Right lobe of liver (tissue), 6 donors: ENCODE measurements at places on chromosomes 12 and 14. TPM values are rescaled to one million over a fixed set of nuclear protein-coding genes. Genes with fewer than 3 reads are reported as not detected.

DNA sequence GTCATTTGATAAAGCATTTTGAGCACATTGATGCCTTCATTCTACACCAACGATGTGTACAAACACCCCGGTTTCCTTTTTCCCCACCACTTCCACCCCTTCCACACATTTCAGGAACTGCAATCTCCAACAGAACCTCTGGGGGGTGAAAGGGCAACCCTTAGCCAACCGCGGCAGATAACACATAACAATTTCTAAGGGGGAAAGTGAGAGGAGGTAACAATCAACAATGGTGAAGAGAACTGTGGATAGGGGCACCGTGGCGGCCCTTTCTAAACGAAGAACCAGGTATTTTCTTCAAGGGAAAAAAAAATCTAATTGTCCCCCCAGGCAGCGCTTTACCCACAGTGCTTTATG is 1.1 kb downstream of the KITLG start:
- no peaks in the 10 kb centered on the region for H3K27me3 ChIP-seq
- H3K4me3 ChIP-seq, result peak overlapping the region; percentile 58
- H3K4me1 ChIP-seq, result peaks cover 10% of the 10 kb centered on the region
- DNase-seq, result peak; percentile 15

GRCh38 chr14:99853206-99853605 is 60.0 kb downstream of the EML1 start:
- no peaks in the 10 kb centered on the region for H3K36me3 ChIP-seq
- H3K27ac ChIP-seq, result no peak overlapping the region
- no peaks in the 10 kb centered on the region for H3K4me1 ChIP-seq
- no peak overlapping the region for H3K4me3 ChIP-seq

Gene RNF212B
- not detected for total RNA-seq

- H3K27me3 ChIP-seq, result no peaks in the 10 kb centered on the region
- H3K4me1 ChIP-seq, result no peaks in the 10 kb centered on the region
- DNase-seq, result no peak
- no peaks in the 10 kb centered on the region for H3K36me3 ChIP-seq
Observed at GRCh38 chr12:54526812-54527630, 22.4 kb upstream of the PDE1B start.

Gene ADAMTS20
- not detected for total RNA-seq

Gene MYO1A
- 0.73 TPM for total RNA-seq

DNA sequence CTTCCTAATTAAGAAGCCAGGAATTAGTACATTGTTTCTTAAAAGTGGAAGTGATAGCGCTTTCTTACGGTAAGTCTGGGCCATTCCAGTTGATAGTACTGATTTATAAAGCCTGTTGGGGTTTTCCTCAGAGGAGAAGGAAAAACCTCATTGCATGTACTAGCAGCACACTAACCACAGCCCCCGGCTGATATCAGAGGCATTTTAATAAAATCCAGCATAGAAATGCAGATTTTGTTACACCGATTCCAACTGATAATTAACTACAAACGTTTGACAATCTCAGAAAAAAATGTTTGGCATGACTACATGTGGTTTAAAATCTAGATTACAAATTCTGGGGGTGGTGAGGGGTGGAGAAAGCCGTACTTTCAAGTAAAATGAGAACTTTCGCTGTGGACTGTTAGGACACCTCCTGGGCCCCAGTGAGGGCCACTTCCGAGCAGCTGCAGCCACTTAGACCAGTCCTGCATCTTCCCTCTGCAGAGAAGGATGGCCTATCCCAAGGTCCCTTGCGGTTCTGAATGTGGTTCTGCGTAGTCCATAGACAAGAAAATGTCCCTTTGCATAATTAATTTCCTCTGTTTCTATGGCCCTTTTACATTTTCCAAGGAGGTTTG is 374.4 kb downstream of the NUAK1 start:
- H3K36me3 ChIP-seq, result no peaks in the 10 kb centered on the region
- no peaks in the 10 kb centered on the region for H3K27me3 ChIP-seq
- DNase-seq, result no peak

Gene C12orf50
- not detected for total RNA-seq

GRCh38 chr12:1925684-1926006 is 7.2 kb upstream of the CACNA2D4 start:
- H3K36me3 ChIP-seq, result no peaks in the 10 kb centered on the region
- no peaks in the 10 kb centered on the region for H3K4me1 ChIP-seq
- no peak overlapping the region for H3K27ac ChIP-seq
- no peak overlapping the region for H3K4me3 ChIP-seq
- DNase-seq, result no peak
- H3K27me3 ChIP-seq, result no peaks in the 10 kb centered on the region

Gene KLRC4
- not detected for total RNA-seq

- H3K4me3 ChIP-seq, result no peak overlapping the region
- peaks cover 42% of the 10 kb centered on the region for H3K27me3 ChIP-seq
Observed at GRCh38 chr14:36524220-36524837, 4.3 kb upstream of the NKX2-1 start.

Gene CNTN1
- 0.19 TPM for total RNA-seq

Gene GALNT8
- 0.11 TPM for total RNA-seq

- peaks cover 51% of the 10 kb centered on the region for H3K36me3 ChIP-seq
- H3K27ac ChIP-seq, result no peak overlapping the region
- H3K27me3 ChIP-seq, result no peaks in the 10 kb centered on the region
- H3K4me1 ChIP-seq, result peaks cover 6% of the 10 kb centered on the region
Observed at GRCh38 chr14:22567437-22567836, 21.6 kb downstream of the DAD1 start.

- H3K27me3 ChIP-seq, result no peaks in the 10 kb centered on the region
- DNase-seq, result no peak
- no peak overlapping the region for H3K27ac ChIP-seq
- H3K4me3 ChIP-seq, result no peak overlapping the region
- H3K36me3 ChIP-seq, result no peaks in the 10 kb centered on the region
Observed at GRCh38 chr12:88179436-88180014, 37.4 kb downstream of the TMTC3 start.

Gene KRT84
- total RNA-seq, result not detected

DNA sequence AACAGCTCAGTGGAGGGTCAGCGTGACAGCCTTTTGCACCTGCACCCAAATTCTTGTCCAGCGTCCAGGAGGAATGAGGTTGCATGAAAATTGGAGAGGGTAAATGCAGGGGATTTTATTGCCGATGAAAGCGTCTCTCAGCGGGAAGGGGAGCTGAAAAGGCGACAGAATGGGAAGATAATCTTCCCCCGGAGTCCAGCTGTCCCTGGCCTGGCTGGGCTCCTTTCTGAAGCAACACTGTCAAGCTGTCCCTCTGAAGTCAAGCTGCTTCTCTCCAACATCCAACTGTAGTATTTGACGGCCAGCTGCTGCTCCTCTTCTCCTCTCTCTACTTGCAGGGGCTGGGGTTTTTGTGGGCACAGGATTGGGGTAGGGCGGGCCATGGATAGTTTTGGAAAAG is 32.7 kb downstream of the NOPCHAP1 start:
- no peak for DNase-seq
- no peak overlapping the region for H3K27ac ChIP-seq
- H3K36me3 ChIP-seq, result no peaks in the 10 kb centered on the region
- H3K4me1 ChIP-seq, result no peaks in the 10 kb centered on the region

Gene PRH2
- not detected for total RNA-seq

DNA sequence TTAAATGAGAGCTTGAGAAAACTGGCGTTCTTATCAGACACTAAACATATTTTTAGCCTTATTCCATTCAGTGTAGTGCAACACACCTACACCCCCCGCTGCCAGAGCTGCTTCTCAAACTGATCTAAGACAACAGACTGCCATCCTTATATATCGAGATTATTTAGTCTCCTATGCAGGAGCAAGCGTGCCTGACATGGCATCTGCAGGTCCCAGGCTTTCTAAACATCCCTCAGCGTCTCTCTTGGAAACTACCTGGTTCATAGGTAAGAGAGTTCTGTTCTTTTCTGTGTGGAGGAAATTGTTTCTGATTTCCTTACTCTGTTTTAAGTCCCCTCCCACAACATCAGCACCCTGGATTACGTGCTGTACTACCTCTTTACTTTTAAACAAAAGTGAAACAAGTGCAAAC is 117.1 kb upstream of the PTPRB start:
- H3K4me3 ChIP-seq, result no peak overlapping the region
- no peak overlapping the region for H3K27ac ChIP-seq
- H3K27me3 ChIP-seq, result no peaks in the 10 kb centered on the region
- DNase-seq, result no peak
- no peaks in the 10 kb centered on the region for H3K4me1 ChIP-seq

DNA sequence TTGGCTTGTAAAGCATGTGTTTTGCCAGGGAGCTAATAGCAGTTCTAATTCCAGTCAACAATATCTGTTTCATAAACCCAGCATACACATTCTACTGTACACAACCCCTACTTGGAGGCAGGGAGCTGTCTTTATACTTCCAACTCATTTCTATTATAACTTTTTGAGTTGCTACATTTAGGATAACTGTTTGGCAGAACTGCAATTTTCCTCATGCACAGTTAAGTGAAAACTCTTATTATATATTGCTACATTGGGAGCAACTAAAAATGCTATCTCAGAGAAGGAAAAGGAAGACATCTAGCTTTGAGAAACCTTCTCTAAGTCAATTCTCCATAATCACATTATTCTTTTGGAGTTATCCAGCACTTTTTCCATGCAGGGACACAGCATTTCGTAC is 480.2 kb downstream of the RPS29 start:
- no peak overlapping the region for H3K4me3 ChIP-seq
- no peaks in the 10 kb centered on the region for H3K4me1 ChIP-seq
- H3K27me3 ChIP-seq, result no peaks in the 10 kb centered on the region

GRCh38 chr12:55995366-55995765 is 1.7 kb upstream of the SUOX start:
- H3K4me3 ChIP-seq, result no peak overlapping the region
- no peaks in the 10 kb centered on the region for H3K27me3 ChIP-seq
- DNase-seq, result no peak
- no peaks in the 10 kb centered on the region for H3K4me1 ChIP-seq
- no peak overlapping the region for H3K27ac ChIP-seq

Gene ESPL1
- total RNA-seq, result 5.3 TPM

Gene IQSEC3
- 0.06 TPM for total RNA-seq

GRCh38 chr12:117580015-117580717 is 218.7 kb upstream of the NOS1 start:
- no peak overlapping the region for H3K4me3 ChIP-seq
- DNase-seq, result no peak
- no peaks in the 10 kb centered on the region for H3K36me3 ChIP-seq
- no peaks in the 10 kb centered on the region for H3K27me3 ChIP-seq

- DNase-seq, result no peak
- no peaks in the 10 kb centered on the region for H3K36me3 ChIP-seq
- peaks cover 14% of the 10 kb centered on the region for H3K4me1 ChIP-seq
- no peak overlapping the region for H3K27ac ChIP-seq
- no peak overlapping the region for H3K4me3 ChIP-seq
Observed at GRCh38 chr14:61518403-61518802, 176.9 kb upstream of the HIF1A start.

DNA sequence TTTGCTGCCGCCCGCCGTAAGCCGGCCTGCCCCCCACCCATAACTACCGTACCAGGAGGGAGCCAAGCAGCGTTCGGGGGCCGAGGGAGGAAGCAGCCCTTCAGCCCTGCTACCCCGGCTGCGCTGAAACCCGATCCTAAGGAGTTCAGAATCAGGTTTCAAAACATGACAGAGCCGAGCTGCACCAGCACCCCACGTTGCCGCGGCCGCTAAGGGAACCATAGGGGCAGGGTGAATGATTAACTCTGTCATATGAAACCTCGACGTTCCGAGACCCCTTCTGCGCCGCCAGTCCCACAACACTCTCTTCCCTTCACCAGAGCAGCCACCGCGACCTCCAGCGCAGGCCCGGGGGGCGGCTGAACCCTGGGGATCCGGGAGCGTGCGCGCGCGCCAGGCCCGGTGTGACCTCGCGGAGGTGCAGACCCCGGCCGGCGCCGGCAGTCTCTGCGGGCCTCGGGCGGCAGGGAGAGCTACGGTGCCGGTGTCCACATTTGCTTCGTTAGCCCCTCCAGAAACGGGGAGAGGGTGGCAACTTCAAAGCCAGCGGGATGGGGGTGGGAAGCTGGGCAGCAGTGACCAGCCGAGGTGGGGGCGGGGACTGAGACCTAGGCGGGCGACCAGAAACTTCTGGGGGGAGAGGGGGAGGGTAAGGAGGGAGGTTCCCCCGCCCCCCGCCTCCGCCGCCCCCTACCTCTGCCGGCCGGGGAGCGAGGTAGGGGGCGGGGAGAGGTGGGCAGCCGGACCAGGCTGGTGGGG is 1.6 kb downstream of the SIX4 start:
- H3K27me3 ChIP-seq, result no peaks in the 10 kb centered on the region
- peak overlapping the region; percentile 56 for H3K4me3 ChIP-seq
- H3K27ac ChIP-seq, result no peak overlapping the region
- H3K36me3 ChIP-seq, result no peaks in the 10 kb centered on the region

- no peaks in the 10 kb centered on the region for H3K27me3 ChIP-seq
- H3K36me3 ChIP-seq, result no peaks in the 10 kb centered on the region
- DNase-seq, result no peak
Observed at GRCh38 chr14:57609192-57610075, 115.8 kb upstream of the CCDC198 start.

- no peaks in the 10 kb centered on the region for H3K36me3 ChIP-seq
- no peak overlapping the region for H3K27ac ChIP-seq
- DNase-seq, result no peak
Observed at GRCh38 chr12:50637870-50638481, 125.9 kb upstream of the ATF1 start.

GRCh38 chr14:100088226-100088625 is 23.0 kb downstream of the EVL start:
- H3K4me1 ChIP-seq, result no peaks in the 10 kb centered on the region
- peaks cover 29% of the 10 kb centered on the region for H3K36me3 ChIP-seq
- H3K4me3 ChIP-seq, result no peak overlapping the region
- no peaks in the 10 kb centered on the region for H3K27me3 ChIP-seq
- DNase-seq, result no peak
- no peak overlapping the region for H3K27ac ChIP-seq

Gene KRT1
- not detected for total RNA-seq

- no peak overlapping the region for H3K27ac ChIP-seq
- DNase-seq, result no peak
- H3K27me3 ChIP-seq, result no peaks in the 10 kb centered on the region
- H3K4me3 ChIP-seq, result no peak overlapping the region
- no peaks in the 10 kb centered on the region for H3K4me1 ChIP-seq
Observed at GRCh38 chr12:47793015-47793681, 20.1 kb downstream of the SLC48A1 start.

- no peaks in the 10 kb centered on the region for H3K27me3 ChIP-seq
- no peak overlapping the region for H3K27ac ChIP-seq
- H3K4me3 ChIP-seq, result no peak overlapping the region
Observed at GRCh38 chr12:53236443-53237111, 4.6 kb upstream of the RARG start.

Gene PZP
- 13.1 TPM for total RNA-seq

DNA sequence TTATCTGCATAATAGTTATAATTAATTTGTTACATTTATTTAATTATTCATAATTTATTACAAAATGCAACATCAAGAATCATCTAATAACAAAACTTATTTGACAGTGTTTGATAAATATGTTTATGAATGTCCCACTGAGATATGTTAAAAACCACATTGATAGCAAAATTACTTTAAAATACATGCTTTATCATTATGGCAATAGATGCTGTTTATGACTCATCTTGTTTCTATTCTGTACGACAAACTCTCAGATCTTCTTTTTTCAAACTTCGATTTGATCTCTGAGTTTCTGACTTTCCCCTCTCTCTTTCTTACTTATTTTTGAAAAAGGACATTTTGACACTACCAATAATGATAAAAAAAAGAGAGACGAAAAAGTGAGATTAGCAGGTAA is 56.8 kb upstream of the LRRK2 start:
- no peak overlapping the region for H3K4me3 ChIP-seq
- H3K4me1 ChIP-seq, result no peaks in the 10 kb centered on the region
- no peaks in the 10 kb centered on the region for H3K36me3 ChIP-seq
- no peak for DNase-seq
- H3K27me3 ChIP-seq, result no peaks in the 10 kb centered on the region
